AG08395 (cell line): ENCODE measurements at places on chromosomes 6 and 20.

- peak; percentile 21 for DNase-seq
Measured at GRCh38 chr6:134436950-134437349, 119.0 kb upstream of the SGK1 start.

- peak; percentile 54 for DNase-seq
Measured at GRCh38 chr6:100479179-100480035, 14.7 kb upstream of the SIM1 start.

- no peak for DNase-seq
Measured at GRCh38 chr20:16752901-16753300, 4.7 kb downstream of the OTOR start.

DNA sequence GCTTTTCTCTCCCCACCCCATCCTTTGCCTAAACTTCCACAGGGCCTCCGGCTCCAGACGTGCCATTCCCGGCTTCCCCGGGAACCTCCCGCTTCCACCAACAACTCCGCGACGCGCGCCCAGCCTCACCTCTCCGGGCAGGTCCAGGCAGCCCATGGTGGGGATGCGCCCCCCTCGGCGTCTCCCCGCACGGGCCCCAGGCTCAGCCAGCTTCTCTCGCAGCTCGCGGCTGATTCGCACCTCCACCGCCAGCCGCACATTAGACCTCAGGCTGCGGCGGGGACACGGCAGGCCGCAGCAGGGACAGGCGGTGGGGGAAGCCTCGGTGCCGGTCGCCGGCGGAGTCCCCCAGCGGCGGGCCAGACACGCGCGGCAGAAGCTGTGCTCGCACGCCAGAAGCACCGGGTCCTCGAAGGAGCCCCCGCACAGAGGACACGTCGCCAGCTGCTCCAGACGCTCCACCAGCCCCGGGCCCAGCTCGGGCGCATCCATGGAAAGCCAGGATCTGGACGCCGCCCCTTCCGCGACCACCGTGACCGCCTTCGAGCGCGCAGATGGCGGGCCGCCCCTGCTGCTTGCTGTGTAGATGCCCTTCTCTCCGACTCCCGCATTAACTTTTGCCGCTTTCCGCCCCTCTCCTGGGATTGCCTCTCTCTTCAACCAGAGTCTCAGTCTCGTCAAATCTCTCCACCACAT lies at the start of gene RNF39:
Gene RNF39 (minus strand): TSS at position 676 of the 696 bp plus-strand sequence. CDS start 184 bp downstream, at position 492.
- DNase-seq = no peak

DNA sequence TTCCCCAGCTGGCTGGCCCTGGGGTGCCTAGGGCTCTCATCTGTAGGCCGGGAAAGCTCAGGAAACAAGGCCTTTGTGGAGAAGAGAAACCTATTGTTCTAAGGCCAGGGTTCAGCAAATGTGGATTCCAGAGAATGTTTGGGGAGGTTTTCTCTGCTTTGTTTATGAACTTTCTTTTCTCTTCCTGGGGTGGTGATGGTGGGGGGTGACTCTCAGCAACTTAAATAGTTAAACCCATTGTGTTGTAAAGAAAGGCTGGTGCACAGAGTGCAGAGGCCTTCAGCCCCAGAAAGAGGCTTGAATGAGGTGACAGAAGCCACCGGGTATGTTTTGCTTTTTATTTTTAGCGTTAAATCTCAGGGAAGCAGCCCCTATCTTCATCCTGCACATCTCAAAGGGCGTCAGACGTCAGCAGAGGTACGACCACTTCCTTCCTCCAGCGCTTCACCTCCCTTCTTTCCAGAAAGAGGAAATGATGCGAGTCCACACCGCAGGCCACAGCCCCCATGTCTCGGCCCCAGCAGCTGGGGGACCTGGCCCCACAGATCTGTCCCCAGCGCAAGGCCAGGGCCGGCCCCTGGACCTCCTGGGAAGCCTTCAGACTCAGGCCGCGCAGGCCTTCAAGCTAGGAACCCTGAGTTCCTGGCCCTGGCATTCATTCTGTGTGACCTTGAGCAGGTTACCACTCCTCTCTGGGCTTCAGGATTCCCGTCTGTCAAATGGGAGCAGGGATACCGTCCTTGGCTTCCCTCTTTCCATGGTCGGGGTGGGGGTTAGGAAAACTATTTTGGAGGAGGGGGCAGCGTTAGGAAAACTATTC lies 605 bp upstream of the PPP1R16B start:
- DNase-seq = no peak

DNA sequence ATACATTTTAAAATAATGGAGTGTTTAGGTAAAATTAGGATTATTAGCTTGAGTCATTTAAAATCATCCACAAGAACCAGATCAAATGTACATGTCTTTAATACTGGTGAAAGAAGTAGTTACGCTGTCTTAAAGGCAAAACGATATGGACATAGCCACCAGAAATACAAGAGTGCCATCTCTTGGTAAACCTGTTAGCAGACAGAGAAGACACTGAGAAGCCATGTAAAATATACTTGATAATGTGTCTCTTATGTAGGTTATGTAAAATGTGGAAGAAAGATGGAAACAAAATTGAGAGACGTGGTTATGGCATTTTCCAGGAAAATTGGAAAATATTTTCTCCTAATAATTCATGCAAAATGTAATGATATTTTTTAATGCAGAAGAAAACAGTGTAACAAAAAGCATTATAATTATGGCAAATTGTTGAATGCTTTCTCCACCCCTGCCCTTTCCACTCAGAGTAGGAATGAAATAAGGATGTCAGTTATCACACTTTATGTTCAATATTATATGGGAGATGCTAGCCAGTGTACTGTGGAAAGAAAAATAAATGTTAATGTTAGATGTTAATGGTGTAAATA lies 12.2 kb upstream of the SLC17A2 start:
- peak; percentile 25 for DNase-seq

DNA sequence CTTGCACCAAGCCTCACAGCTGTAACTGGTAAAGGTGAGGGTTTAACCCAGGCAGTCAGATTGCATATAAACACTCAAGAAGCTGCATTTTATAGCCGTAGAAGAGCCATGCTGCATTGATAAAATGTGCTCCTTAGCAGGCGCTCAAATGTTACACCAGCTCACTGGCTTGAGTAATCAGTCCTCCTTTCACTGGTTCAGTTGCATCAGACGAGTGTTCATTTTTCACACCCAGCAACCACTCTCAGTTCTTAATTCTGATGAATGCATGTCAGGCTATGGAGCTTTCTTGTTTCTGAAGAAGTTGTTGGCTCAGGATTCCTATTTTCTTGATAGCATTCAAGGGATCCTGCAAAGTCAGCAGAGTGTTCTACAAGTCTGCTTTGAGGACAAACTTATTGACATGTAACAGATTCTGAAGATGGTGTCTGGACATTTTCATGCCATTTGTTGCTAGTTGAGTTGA lies 198.3 kb downstream of the PLCB1 start:
- DNase-seq = no peak

DNA sequence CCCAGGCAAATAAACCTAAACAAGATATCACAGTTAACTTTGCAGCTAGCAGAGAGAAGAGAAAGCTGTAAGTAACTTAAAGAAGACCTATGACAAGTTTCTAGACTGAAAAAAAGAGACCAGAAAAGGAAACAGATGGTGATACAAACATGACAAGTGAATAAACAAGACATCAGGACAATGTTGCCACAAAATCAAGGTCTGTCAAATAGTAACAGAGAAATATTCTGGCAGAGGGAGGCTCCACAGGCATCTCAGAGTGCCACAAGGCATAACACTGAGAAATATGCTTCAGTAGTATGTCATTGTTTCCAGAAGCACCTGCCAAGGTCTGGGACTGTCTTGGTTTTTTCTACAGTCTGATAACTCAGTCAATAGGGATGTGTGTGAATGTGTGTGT lies 332.2 kb downstream of the KHDRBS2 start:
- no peak for DNase-seq

- DNase-seq = peak; percentile 75
Measured at GRCh38 chr6:5471044-5471443, 209.7 kb downstream of the FARS2 start.

GRCh38 chr6:22059126-22059525 lies 237.7 kb downstream of the PRL start:
- no peak for DNase-seq

- DNase-seq = no peak
Measured at GRCh38 chr6:28856620-28857005, 67.2 kb downstream of the TRIM27 start.

DNA sequence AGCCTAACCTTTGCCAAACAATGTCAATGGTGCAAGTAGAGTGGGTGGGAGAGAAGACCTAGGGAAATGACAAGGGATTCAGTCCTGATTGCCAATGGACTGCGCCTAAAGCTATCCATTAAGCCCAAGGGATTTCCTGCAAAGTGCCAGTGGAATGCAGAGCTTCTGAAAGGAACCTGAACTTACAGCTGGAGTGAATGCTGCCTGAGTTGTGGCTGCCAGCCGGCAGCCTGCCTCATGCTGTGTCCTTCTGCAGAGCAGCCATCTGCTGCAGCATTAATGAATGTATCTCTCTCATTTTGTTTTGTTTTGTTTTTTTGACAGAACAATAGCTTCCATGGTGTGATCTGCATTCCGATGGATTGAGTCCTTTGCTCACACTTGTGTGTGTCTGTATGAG lies 44.7 kb downstream of the SLC35F1 start:
- DNase-seq = no peak

- no peak for DNase-seq
Measured at GRCh38 chr6:21414065-21414464, 179.5 kb upstream of the SOX4 start.

GRCh38 chr6:139744891-139745290 lies 370.4 kb upstream of the CITED2 start:
- no peak for DNase-seq

GRCh38 chr6:37532122-37532521 lies 32.4 kb upstream of the CCDC167 start:
- DNase-seq = no peak

DNA sequence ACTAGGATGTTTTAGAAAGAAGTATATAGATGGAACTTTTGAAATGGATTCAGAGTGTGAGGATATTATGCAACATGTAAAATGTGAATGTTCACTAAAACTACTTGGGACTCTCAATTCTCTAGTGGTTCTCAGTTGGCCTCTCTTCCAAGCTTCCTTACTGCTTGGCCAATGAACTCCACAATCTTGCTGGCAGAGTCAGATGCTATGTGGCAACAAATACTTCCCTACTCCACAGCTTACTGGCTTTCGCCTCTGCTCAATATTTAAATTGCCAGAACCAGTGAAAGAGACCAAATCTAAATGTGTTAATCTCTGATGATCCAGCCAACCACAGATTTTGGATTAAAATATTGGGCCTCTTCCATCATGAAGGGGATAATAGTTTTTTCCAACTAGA lies 138.4 kb downstream of the HTR1B start:
- DNase-seq = no peak

- DNase-seq = no peak
Measured at GRCh38 chr6:25875926-25876602, 2.0 kb upstream of the SLC17A3 start.

- no peak for DNase-seq
Measured at GRCh38 chr20:36355469-36356171, 49.5 kb downstream of the DLGAP4 start.

DNA sequence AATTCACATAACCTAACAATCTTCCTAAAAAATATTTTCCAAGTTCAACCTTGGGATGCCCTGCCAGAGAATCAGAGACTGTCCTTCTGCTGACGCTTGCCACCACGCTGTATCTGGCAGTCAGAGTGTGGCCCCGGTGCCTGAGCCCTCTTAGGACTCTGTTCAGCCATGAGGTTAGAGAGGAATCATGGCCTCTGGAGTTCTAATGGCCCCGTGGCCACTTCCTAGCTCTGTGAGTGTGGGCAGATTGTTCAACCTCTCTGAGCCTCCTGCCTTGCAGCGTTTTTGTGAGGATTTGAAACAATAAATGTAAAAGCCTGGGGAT lies 2.2 kb downstream of the BPHL start:
- DNase-seq = no peak

DNA sequence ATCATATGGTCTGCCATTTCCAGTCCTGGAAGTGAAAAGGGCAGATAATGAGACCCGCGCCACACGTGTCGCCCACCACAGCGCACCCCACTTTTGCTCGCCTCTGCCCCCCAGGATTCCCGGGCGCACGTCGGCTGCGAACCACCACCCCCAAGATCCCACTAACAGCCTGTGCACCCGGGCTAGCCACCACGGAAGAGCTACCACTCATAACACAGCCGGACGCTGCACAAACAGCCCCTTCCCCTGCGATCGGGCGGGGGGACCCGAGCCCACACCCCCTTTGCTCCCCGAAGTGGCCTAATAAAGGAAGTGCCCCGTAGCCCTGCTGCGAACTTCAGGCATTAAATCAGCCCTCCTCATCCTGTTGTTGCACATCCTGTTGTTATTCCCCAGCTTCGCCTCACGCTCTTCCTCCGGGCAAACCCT lies 506 bp downstream of the CITED2 start:
- no peak for DNase-seq

- peak; percentile 6 for DNase-seq
Measured at GRCh38 chr6:88823998-88824397, 139.4 kb downstream of the RNGTT start.

DNA sequence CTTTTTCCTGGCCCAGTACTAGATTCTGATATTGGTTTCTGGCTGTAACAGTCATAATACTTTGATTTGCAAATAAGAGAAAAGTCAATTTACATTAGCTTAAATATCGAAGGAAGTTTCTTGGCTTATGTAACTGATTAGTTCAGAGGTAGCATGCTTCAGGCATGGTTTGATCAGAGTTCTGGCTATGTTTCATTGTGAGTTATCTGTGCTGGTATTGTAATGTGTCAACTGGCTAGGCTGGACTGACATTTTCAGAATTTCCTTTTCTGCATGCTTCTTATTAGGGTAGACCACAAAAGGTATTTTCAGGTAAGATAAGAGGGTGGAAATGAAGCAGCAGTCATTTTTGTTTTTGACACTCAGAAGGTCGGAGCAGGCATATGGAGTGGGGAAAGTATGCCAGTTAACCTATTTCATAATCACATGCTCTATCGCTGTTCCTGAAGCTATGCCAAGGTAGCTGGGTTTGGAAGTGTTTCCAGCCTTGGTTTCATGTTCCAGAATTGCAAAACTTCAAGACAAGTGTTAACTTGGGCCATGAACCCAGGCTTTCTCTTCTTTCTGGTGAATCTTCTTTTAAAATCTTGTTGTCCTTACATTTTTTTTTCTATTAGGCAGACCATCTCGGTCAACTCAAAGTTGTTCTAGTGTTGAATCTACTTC lies 244.9 kb downstream of the DHX35 start:
- no peak for DNase-seq

GRCh38 chr20:58841539-58842264 lies 9.0 kb downstream of the GNAS-AS1 start:
- no peak for DNase-seq

GRCh38 chr6:169766232-169766631 lies 14.8 kb downstream of the ERMARD start:
- no peak for DNase-seq

- no peak for DNase-seq
Measured at GRCh38 chr6:13870214-13870830, 54.4 kb upstream of the RNF182 start.
